ENCODE measurements at places on chromosomes 5 and 9.

- DNase-seq: no peak
Measured at GRCh38 chr9:82302968-82303655, 314.5 kb downstream of the SPATA31D1 start.

GRCh38 chr5:37619353-37619752 lies 220.5 kb downstream of the GDNF start:
- DNase-seq: no peak

- DNase-seq: no peak
Measured at GRCh38 chr9:133106511-133107244, 14.4 kb downstream of the RALGDS start.

- no peak for DNase-seq
Measured at GRCh38 chr5:55231029-55231918, 2.1 kb downstream of the CCNO start.

DNA sequence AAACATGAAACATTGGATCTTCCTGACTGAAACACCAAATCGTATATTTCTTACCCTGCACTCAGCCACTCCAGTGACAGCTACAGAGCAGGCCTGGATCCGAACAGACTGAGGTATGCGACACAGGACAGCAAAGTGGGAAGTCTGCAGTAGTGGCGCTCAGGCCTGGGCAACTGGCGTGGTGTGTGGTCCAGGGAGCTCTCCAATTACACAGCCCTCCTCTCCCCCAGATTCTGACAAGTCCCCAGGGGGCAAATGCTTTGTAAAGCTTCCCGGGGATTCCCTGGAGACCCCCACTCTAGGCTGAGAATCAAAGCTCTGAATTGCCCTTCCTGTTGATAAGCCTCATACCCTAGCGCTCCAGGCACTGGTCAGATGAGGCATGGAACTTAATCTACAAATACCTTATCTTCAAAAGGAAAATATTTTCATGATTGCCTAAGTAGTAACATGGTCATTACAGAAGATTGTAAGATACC lies 104.8 kb upstream of the ERCC6L2 start:
- no peak for DNase-seq

DNA sequence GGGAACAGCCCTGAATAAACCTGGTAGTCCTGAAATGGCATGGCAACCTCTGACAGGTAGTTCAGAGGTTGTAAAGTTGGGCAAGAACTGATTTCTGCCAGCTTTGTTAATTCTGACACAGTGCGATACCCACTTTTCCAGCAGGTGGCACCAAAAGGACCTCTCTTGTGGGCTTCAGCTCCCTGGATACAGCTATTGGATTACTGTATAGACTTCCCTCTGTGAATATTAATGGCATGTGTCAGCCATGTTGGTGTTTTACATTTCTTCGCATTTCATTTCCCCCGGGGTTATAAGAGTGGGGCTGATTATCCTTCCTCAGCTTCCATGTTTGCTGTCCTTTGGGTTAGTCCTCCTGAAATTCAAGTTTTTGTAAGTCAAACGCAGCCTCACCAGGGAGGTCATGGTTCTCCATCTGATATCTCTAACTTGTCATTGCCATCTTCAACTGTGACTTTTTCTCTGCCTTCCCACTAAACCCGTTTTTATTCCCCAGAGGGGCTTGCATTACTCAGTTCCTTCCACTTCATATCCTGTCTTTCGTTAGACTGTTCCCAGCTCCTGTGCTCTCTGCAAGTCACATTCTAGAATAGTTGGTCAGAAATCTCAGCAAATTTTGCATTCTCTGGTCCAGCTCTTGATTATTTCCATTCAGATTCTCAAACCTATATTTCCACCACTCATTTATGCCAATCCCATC lies 135.6 kb downstream of the LIFR start:
- no peak for DNase-seq

DNA sequence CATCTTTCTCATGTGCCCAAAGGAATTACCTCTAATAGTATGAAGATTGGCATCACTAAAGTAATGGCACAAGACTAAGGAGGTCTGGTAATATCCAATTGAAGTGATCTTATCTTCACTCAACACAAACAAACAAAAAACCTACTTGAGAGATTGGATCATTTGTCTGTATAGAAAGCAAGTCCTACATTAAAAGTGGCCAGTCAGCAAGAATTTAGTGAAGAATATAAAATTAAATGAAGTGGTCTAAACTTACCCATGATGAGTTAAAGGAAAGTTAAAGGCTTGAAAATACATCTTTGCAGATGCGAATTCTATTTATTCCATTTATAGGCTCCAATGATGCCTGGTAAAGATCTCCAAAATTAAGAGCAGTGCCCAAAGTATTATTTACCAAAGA lies 350.3 kb upstream of the PCSK5 start:
- DNase-seq: no peak

- DNase-seq: no peak
Measured at GRCh38 chr9:14373706-14374105, 59.8 kb upstream of the NFIB start.

- no peak for DNase-seq
Measured at GRCh38 chr5:122775550-122776542, 966 bp downstream of the SNX2 start.
